ENCODE measurements at places on chromosomes 7 and 10. TPM values are rescaled to one million over a fixed set of nuclear protein-coding genes. Genes with fewer than 3 reads are reported as not detected.

Gene SCIN
- total RNA-seq = 2.8 TPM

Gene GNG11
- 3.8 TPM for total RNA-seq

Gene ZSCAN21
- 21.3 TPM for total RNA-seq

Gene CPED1
- 1.3 TPM for total RNA-seq

Gene PRKCQ
- 2.2 TPM for total RNA-seq

Data from parietal lobe (tissue), 2 donors.